ENCODE measurements at places on chromosomes 13 and 19.

GRCh38 chr19:18273561-18274218 lies 562 bp downstream of the IQCN start:
- no peak for DNase-seq

- DNase-seq = no peak
Observed at GRCh38 chr19:19355606-19356139, 35.0 kb downstream of the MAU2 start.

DNA sequence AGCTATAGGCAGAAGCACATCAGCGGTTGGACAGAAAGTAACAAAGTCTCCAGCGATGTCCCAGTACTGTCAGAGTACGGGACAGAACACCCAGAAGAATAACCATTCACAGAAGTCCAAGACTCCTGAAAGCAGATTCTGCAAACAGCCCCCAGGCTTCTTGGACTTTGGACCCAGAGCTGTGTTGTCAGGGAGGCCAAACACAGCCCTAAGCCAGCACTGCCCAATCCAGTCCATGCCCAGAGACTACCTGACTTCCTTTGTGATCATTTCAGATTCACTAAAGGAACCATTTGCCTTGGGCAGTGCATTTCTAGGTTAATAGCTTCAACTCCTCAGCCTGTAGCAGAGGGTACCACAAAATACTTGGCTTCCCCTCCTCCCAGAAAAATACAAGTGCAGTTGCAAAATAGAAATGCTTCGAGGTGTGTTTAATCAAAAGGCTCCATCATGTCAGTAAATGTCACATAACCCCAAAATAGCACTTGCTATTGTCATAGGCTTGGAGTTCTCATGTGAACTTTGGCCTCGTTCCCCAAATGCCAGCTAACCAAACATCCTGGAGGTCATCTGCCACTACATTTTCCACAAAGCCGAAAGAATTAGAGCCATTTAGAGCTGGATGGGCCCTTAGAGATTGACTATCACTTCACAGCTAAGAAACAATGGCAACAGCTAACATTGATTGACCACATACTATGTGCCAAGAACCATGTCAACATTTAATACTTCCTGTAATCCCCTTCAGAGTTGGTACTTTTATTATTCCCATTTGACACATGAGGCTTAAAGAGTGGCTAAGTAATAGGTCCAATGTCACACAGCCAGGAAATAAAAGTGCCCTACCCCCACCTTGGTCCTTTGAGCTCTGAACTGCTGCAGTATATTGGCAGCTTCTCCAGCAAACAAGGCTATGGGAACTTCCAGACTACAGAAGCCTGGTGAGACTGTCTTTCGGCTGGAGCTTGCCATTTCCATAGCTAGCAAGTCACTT lies 329.9 kb downstream of the FOXO1 start:
- no peak for DNase-seq

- DNase-seq = no peak
Observed at GRCh38 chr13:110685305-110686020, 20.5 kb downstream of the CARS2 start.

DNA sequence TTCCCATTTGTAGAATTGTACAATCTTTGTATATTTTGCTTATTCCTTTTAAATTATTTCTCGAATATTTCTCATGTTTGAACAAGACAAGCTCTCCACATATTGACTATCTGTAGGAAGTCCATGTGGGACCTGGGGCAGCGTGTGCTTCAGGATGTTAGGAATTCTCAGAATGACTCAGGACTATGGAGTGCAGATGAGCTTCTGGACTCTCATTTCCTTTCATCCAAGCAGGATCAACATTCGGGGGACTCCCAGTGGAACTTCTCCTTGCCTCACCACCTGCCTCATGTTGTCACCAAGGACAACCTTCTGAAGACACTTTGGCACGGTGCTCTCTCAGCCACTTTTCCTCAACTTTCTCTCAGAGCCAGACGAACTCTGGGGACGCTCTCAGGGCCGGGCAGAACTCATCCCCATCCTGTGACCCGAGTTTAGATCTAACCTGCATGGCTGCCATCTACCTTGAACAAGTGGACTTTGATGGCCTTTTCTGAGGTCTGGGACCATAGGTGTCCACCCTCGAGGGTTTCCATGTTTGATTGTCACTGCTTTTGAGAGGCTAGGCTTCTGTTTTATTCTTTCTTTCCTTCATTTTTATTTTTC lies 441.7 kb downstream of the IRS2 start:
- DNase-seq = no peak

GRCh38 chr19:50174100-50174793 lies 11.2 kb upstream of the IZUMO2 start:
- no peak for DNase-seq

- no peak for DNase-seq
Observed at GRCh38 chr13:19737844-19738557, 44.7 kb downstream of the PSPC1 start.

- DNase-seq = no peak
Observed at GRCh38 chr19:35260694-35261304, 8.0 kb upstream of the USF2 start.

GRCh38 chr13:104764600-104764999 lies 1698.4 kb upstream of the SLC10A2 start:
- DNase-seq = no peak

- peak; percentile 63 for DNase-seq
Observed at GRCh38 chr13:69921156-69921555, 186.5 kb upstream of the ATXN8OS start.

DNA sequence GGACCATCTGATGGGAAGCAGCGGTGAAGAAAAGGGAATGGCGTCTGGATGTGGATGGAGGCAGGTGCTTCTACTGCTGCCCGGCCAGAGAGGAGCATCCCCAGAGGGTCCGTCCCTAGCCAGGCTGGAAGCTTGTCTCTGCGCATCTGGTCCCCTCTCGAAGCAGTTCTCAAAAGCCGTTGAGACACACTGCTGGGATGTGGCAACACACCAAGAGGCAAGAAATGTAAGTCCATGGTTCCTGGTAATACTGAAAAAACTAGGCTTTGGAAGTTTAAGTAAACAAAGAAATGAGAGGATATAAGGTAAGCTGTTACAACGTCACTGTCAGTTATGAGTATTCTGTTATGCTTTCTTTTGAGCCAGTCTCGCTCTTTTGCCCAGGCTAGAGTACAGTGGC lies 15.1 kb upstream of the FFAR2 start:
- DNase-seq = no peak

GRCh38 chr19:46080561-46080960 lies 39.8 kb upstream of the IGFL4 start:
- DNase-seq = no peak

- DNase-seq = no peak
Observed at GRCh38 chr19:48810151-48810550, 678 bp downstream of the BCAT2 start.

DNA sequence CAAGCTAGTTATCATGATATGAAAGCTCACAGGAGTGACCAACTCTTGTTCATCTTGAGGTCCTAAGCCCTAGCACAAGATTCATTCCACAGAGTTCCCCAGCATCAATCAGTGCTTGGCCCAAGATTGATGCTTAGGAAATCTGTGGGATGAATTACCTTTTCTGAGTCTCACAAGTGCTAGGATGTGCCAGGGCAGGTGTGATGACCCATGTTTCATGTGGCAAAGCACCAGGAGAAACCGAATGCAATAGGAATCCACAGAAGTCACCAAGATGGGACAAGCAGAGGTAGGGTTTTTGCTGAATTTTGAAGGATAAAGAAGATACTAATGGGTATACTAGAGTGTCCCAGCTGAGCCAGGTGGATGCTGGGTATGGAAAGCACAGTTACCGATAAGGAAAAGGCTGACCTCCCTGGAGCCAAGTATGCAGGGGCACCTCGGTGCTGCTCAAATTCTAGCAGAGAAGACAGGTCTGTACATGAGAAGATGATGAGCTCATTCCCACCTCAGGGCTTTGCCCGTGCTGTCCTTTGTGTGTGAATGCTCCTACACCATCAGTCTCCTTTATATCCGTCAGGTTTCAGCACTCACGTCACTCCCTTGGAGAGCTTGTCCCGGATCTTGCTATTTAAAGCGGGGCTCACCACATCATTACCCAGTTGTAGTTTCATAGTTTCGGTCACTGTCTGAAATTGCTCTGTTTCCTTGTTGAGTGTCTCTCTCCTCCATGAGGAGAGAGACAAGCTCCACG lies 168.9 kb upstream of the TSC22D1 start:
- no peak for DNase-seq

GRCh38 chr19:18666317-18666716 lies 17.2 kb upstream of the CRTC1 start:
- DNase-seq = no peak

DNA sequence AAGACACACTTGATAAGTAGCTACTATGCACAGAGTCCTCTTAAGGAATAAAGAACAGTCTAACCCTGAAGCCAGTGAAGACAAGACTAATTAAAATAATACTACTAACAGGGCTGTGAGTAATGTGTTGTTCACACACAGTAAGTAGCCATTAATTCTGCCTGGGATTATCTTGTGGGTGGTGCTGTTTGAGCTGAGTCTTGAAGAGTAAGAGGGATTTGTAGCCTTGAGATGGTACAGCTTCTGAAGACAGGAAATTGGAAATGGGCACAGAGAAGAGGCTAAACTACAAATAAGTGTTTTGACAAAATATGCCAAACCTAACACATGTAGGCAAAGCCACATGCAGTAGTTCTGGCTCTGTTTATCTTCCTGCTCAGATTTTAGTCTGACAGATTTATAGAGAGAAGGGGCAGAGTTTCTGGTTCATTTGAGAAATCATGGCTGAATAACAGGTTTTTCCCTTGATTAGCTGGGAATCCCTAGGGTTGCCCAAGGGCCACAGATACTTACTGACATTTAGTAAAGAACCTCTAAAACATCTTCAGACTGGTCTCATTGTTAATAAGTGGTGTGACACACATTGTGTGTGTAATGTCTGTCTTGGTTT lies 38.0 kb downstream of the ITGBL1 start:
- no peak for DNase-seq

DNA sequence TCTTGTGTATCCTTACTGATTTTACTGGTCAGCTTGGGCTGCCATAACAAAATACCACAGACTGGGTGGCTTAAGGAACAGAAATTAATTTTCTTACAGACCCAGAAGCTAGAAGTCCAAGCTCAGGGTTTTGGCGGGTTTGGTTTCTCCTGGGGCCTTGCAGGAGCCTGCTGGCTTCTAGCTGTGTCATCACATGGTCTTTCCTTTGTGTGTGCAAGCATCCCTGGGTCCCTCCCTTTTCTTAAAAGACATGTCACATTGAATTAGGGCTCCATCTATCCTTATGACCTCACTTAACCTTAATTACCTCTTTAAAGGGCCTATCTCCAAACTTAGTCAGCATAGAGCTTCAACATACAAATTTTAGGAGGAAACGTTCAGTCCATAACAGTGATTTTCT lies 23.4 kb downstream of the UBAC2 start:
- no peak for DNase-seq

GRCh38 chr13:26964278-26965250 lies 204.0 kb upstream of the GPR12 start:
- no peak for DNase-seq

GRCh38 chr13:90700340-90700739 lies 647.1 kb upstream of the MIR17HG start:
- DNase-seq = no peak

DNA sequence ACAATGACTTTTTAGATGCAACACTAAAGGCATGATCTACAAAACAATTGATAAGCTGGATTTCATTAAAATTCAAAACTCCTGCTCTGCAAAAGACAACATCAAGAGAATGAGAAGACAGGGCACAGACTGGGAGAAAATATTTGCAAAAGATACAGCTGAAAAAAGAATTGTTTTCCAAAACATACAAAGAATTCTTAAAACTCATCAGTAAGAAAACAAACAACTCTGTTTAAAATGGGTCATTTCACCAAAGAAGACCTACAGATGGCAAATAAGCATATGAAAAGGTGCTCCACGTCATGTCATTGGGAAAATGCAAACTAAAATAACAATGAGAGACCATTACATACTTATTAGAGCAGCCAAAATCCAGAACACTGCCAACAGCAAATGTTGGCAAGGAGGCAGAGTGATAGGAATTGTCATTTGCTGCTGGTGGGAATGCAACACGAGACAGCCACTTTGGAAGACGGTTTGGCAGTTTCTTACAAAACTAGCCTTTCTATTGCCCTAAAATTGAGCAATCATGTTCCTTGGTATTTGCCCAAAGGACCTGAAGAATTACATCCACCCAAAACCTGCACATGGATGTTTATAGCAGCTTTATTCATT lies 39.2 kb downstream of the FLT1 start:
- no peak for DNase-seq

- DNase-seq = no peak
Observed at GRCh38 chr19:41076286-41076685, 12.0 kb upstream of the CYP2A13 start.

- DNase-seq = no peak
Observed at GRCh38 chr19:17340302-17340870, 3.0 kb downstream of the GTPBP3 start.

GRCh38 chr13:76816394-76816793 lies 69.8 kb downstream of the KCTD12 start:
- no peak for DNase-seq
